Upper lobe of left lung (tissue), 6 donors: ENCODE measurements at places on chromosomes 5 and 9. TPM values are rescaled to one million over a fixed set of nuclear protein-coding genes. Genes with fewer than 3 reads are reported as not detected.

- no peak for DNase-seq
Observed at GRCh38 chr9:26562338-26562737, 330.3 kb downstream of the CAAP1 start.

ANKDD1B gene
- 6.3 TPM for total RNA-seq

NAIP gene
- total RNA-seq = 40.9 TPM

AHRR gene
- 6.3 TPM for total RNA-seq

GCNT4 gene
- 1.2 TPM for total RNA-seq

FAM169A gene
- 1.2 TPM for total RNA-seq

NXNL2 gene
- total RNA-seq = not detected
